ENCODE measurements at places on chromosomes 2 and 18.

DNA sequence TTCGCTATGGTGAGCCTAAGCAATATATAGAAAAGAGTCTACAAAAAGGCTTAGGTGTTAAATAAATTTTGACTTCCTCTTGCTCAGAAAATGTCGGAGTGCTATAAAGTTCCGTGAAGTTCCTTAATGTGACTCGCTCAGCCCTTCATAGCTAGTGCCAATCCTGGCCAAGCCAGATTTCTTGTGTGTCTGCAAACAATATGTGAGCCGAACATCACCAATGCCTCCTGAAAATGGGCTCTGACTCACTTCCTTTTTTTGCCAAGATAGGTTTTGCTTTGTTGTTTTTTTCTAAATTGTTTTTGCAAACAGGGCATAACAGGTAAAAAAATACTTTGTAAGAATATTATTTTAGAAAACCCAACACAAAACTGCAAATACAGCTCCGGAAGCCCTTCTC lies 26.1 kb downstream of the CDC42EP3 start:
- no peak for ATAC-seq

DNA sequence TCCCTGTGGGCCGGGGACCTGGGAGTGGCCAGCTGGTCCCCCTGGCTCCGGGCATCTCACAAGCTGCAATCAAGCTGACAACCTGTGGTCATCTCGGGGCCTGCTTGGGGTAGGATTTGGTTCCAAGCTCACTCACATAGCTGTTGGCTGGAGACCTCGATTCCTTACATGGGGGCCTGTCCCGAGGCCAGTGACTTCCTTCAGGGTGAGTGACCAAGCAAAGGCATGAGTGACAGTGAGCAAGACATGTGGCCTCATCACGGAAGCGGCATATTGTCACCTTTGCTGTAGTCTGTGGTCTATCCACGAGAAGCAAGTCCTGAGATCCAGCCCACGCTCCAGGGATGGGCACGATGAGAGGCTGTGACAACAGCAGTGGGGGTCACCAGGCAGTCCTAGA lies 131.4 kb upstream of the ID2 start:
- no peak for ATAC-seq

DNA sequence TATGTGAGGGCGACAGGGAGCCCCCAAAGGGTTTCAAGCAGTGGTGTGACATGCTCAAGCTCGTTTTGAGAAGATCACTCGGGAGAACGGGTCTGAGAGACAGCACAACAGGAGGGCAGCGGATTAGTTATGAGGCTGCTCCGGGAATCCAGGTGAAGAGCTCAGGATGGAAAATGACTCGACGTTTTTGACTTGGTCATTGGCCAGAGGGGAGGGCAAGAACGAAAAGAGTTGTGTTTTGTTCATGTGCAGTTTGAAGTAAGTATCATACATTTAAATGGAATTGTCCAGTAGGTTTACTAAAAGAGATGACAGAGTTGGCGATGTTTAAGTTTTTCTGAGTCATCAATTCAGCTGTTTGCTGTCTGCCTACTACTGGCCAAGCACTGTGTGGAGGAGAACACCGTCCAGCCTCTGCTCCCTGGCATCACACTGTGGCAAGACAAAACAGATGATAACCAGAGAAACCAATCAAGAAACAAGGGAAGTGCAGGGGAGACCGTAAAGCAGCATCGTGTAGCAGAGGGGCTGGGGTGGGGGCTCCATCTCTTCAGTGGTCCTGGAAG lies 25.3 kb upstream of the ANXA4 start:
- no peak for ATAC-seq

GRCh38 chr2:38835990-38836389 lies 39.7 kb downstream of the DHX57 start:
- peak; percentile 62 for ATAC-seq

GRCh38 chr2:101486258-101486701 lies 11.4 kb upstream of the RFX8 start:
- ATAC-seq: no peak

All from gastroesophageal sphincter (tissue), 4 donors.